ENCODE measurements at places on chromosomes 11 and 22.

DNA sequence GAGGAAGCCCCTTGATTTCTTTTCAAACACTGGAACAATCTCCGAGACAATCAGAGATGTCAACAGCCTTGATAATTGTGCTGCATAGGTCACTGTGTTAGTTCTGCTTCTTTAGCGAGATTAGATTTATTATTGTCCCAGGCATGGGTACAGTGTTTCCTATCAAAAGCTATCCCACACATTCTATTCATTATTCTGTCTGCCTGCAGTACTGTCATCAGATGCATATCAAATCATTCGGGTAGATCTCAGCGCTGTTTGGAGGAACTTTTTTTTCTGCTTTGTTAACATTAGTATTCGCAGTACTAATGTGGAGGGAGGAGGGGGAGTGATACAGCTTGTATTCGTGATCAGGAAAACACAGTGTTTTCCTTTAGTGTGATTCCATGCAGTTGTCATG lies 208.0 kb downstream of the C11orf91 start:
- no peak for DNase-seq

DNA sequence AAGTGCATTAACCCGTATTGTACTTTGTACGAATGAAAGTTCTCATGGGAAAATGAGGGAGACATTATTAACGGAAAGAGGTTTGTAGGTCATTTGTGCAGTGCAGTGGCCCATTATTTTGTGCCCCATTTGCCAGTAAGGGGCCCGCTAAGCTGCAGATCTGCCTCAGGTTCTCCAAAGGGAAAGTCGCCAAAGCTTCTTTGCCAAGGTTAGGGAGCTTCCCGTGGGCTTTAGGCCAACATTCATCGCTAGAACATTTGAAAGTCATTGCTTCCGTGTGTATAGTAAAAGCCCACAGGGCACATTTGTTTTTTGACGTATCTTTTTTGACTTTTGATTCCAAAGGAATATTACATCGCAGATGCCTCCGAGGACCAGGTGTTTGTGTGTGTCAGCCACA lies 61.0 kb upstream of the SORL1-AS1 start:
- no peak for DNase-seq

DNA sequence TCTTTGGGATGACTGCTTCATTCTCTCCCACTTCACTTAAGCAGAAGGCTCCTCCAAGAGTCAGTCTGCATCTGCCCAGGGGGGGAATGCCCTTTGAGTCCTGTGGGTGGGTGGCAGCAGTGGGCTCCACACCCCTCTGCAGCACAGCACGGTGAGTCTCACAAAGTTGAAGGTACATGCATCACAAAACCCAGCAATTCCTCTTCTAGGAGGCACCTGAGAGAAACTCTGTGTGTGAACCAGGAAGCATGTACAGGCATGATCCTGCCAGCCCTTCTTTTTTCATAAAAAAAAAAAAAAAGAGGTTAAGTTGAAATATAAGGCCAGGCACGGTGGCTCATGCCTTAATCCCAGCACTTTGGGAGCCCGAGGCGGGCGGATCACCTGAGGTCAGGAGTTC lies 87.2 kb downstream of the MYO18B start:
- DNase-seq, result no peak

GRCh38 chr11:130781931-130782330 lies 134.3 kb downstream of the SNX19 start:
- DNase-seq, result no peak

DNA sequence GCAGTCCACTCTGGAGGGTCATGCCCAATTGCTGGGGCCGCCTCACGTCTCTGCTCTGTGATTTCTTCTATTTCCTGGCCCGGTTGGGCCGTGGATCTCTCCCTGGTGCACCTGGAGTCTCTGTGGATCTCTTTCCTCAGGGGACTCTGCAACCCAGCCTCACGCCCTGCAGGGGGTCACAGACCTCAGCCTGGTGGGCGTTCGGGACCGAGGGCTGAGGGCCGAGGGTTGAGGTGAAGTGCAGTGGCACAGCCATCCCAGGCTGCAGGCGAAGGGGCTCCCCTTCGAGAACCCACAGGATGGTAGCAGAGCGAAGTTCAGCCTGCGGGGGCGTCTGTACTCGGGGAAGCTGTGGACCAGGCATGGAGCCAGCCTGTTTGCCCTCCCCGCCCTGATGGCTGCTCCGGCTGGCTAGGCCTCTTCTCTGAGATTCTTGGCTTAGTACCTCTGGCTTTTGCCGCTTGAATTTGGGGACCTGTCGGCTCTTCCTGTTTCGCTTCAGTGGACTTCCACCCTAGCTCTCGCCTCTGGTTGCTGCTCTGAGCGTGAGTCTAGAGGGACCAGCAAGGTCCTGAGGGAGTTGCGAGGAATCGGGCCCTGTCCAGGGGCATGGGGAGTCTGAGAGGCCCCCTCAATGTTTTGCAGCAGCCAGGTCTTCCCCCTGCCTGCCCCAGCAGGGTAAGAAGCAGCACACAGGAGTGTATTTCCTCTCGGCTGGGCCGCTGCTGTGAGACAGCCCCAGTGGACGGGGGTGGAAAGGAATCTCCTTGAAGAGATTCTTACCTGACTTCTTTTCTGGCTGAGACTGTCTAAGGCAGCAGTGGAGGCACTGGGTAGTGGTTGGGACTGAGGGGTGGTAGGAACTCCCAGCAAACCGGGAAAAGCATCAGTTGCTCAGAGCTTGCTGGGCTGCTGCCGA lies 140.8 kb downstream of the TBC1D22A start:
- peak; percentile 65 for DNase-seq

GRCh38 chr11:32072872-32073643 lies 17.8 kb upstream of the RCN1 start:
- peak; percentile 49 for DNase-seq

DNA sequence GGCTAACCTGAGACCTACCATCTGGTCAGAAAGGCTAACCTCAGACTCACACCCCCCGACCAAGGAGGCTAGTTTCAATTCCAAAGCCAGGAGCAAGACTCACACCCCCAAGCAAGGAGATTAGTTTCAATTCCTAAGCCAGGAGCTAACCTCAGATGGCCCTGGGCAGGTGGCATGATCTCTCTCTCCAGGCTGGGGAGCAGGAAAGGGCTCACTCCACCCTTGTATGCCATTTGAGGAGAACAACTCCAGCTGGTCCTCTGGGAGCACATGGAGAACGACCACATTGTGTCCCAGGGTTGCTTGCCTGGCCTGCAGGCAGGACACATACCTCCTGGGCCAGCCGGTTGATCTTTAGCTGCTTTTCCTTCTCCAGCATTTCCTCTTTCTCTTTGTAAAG lies 32.6 kb downstream of the USH1C start:
- DNase-seq, result no peak

- no peak for DNase-seq
These were observed 1291.0 kb downstream of the TBC1D22A start for GRCh38 chr22:48053486-48053885.

- DNase-seq, result no peak
These were observed 9.7 kb upstream of the MALAT1 start for GRCh38 chr11:65489035-65489705.

DNA sequence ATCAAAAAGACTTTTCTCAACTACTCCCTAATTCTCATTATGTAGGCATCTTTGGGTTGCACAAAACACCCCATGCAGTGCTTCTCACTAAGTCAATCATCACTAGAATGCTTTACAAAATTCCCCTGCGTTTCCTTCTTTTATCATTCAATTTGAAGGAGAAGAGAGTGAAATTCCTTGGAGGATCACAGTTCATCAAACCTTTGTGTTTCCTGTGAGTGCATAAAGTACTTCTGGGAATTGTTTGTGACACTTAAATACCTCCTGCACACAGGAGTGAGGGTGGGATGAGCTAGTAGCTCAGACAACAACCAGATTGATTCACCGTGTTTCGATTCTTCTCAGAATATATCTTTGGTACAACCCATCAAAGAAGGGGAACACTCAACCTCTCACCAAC lies 3.7 kb upstream of the OR5AR1 start:
- peak; percentile 30 for DNase-seq

- DNase-seq, result no peak
These were observed 49.3 kb downstream of the PPME1 start for GRCh38 chr11:74220376-74220775.

- peak; percentile 36 for DNase-seq
These were observed 4.5 kb downstream of the TMPRSS13 start for GRCh38 chr11:117924631-117925170.

- DNase-seq, result no peak
These were observed 79.3 kb upstream of the GALNT18 start for GRCh38 chr11:11701070-11701469.

DNA sequence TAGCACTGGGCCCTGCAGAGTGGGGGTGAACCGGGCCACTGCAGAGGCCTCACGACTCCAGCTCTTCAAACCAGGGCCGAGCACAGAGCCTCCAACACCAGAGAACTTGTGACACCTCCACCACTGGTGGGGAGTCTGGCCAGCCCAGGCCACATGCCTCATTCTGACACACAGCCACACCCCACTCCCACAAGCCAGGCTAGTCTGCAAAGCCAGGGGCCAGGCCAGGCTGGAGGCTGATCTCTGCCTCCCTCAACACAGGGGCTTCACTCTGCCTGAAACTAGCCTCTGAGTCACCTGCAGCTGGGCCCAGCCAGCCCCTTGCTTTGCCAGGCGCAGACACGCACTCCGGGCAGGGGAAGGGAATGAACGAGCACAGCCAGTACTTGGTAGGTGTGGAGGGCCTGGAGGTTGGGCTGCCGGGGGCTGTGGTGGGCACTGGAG lies 102.9 kb downstream of the MED15 start:
- peak; percentile 19 for DNase-seq

DNA sequence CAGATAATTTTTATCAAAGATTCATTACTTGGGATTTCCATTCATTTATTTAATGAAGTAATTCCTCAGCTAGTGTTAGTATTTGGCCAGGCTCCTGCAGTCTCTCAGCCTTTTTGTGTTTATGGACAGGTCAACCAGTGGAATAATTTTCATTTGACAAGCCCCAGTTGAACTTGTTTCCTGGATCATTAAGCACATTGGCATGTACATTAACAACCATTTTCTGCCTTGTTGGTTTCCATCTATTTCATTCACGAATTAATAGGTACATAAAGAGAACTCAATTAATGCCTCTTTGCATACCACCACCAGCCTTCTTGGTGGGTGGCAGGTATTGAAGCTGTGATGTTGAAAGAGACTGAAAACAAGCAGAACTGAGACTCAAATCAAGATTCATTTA lies 745.2 kb downstream of the KCNA4 start:
- DNase-seq, result no peak

- DNase-seq, result no peak
These were observed 1371.2 kb downstream of the BRD1 start for GRCh38 chr22:48456449-48456848.

DNA sequence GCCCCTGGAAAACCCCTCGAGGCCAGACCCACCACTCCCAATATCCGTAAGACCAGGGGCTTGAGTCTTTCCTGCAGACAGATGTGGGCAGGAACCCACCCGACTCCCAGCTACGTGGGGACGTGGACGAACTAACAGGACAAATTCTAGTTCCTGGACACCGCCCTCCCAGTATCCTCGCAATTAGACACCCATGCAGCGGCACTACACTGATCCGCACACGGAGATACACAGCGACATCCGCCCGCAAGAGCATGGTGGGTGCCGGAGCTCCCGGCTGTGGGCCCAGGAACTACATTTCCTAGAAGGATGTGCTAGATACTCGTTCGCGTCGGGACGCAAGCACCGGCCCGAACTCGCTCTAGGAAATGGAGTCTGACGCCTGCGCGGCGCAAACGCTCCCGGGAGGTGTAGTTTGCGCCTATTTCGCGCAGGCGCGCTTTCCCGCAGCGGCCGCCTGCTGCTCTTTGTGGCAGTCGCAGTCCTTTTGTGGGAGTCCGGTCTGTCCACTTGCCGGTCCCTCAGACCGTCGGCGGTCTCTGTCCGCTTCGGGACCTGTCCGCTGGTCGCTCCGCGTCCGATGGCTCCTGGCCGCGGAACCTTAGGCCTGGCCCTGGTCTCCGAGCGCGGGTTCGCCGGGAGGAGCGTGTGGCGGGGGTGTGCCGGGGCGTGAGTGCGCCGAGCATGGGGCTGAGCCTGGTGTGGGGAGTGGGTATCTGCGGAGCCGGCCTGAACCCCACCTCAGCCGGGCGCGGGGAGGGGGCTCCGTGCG lies at the start of gene ZNF74:
Gene ZNF74 (plus strand): TSS at position 447 of the 772 bp plus-strand sequence. CDS start 478 bp downstream, outside the sequence.
- peak; percentile 88 for DNase-seq

DNA sequence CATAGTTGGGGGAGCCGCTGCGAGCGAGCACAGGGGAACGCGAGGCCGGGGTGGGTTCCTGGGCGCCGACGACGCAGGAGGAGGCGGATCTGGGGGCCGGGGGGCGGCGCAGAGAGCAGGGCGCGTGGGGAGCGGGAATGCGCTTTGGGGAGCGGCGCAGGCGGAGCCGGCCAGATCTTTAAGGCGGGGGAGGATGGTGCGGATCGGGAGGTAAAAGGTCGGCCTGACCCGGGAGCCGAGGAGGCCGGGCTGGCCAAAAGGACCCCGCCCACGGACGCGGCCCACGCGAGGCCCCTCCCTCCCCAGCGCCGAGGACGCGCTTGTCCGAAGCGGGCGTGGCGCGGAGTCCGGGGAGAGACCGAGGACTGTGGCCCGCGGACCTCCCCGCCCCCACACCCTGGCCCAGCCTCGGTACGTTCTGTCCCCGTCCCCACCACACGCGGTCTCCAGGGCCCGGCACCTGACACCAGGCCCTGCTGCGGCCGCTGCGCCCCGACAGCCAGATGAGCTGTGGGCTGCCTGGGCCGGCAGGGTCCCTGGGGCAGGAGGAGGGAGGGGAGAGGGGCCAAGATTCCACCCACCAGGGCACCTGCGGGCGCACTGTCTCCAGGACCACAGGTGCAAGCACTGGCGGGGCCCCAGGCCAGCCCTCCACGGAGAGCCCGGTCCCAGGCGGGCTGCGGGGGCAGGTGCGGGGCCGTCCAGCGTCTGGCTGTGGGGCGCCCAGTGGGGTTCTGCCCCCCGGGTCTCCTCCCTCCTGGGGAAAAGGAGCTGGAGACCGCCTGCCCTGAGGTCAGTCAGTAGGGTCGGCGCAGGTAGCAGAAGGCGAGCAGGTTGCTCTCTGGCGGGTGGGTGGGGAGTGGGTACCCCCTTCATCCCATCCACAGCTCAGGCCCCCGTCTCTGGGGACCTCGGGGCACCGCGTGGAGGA lies 10.9 kb downstream of the PIM3 start:
- peak; percentile 85 for DNase-seq

- DNase-seq, result no peak
These were observed 5.1 kb downstream of the PRAME start for GRCh38 chr22:22553735-22554586.

DNA sequence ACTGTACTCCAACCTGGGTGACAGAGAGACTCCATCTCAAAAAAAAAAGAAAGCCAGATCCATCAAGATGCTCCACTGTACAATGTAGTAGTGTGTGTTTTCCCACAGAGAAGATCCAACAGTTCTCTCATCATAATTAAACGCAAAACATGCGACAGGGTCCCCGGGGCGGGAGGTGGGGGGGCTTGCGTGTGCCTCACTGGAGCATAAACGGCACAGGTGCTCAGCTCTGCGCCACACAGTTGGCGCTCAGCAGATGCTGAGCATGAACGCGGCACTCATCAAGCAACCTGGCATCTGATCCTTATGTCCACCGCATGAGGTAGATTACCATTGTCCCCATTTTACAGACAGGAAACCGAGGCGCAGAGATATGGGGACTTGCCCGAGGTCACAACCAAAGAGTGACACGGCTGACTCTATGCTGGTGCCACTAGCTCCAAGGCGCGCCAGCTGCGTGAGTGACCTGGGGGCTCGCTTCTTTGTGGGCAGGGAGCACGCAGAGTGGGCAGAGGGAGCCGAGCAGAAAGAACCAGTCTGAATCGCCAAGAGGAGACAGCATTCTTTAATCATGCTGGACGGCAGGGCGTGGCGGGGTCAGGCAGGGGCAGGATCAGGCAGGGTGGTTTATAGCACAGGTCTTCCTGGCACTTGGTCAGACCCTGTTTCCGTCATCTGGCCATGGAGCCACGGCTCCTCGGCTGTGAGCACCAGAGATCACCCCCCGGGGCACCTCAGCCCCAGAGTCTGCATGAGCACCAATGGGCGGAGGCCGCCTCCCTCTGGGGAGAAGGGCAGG lies 8.2 kb downstream of the C1QTNF6 start:
- no peak for DNase-seq

- no peak for DNase-seq
These were observed 261.9 kb downstream of the CTTN start for GRCh38 chr11:70660059-70660888.
